Endothelial cell of umbilical vein (primary cell): ENCODE measurements at places on chromosomes 7 and 10.

- DNase-seq, result no peak
These were observed 447.0 kb downstream of the GRID1 start for GRCh38 chr10:85919491-85920021.

GRCh38 chr7:106604303-106604924, 56.5 kb downstream of the CCDC71L start:
- peak; percentile 41 for DNase-seq

DNA sequence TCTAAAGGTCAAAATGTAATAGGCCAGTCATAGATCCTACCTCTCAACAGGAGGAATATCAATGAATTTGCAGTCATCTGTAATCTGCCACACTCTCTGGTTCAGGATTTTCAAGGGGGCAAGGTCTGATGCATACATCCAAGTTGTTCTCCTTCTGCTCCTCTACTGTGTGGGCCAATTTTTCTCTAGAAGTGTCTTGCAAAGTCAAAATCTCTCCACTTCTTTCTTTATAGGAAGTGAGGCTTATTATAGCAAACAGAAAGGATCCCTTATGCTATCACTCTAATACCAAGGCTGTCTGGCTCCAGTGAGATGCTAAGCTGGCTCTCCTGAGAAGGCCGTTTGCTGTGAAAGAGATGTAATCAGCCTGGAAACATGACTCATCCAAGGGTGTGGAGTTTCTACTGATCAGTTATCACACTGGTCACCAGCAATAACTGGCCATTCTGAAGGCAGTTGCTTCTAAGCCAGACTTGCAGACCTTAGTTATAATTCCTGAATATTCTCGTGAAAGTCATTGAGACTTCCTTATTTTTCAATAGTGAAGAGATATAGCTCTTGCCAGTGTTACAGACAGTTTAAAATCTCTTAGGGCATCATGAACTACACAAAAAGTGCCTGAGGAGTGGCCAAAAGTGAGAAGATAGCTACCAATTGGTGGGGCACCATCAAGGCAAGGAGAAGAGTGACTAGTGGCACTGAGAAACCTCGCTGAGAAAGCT, 43.2 kb upstream of the LRGUK start:
- no peak for DNase-seq

GRCh38 chr7:48259463-48260280, 88.4 kb downstream of the ABCA13 start:
- DNase-seq, result no peak

- peak; percentile 81 for DNase-seq
These were observed 35.2 kb downstream of the GBF1 start for GRCh38 chr10:102280397-102281101.

DNA sequence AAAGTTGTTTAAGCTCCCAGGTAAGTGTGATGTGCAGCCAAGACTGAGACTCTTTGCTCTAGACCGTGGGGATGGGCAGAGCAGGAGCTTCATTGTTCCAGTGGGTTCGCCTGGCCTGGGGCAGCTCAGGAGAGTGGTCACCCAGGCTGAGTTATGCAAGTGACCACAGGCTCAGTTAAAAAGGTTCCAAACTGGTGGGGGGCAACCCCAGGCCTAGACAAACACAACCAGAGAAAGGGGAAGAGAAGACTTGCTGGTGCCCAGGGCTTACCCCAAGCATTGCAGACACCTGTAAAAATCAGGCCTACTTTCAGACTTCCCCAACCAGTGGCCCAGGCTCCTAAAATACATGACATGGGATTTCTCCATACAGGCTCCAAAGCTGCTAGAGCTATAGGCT, 21.6 kb downstream of the CREB3L2 start:
- no peak for DNase-seq

DNA sequence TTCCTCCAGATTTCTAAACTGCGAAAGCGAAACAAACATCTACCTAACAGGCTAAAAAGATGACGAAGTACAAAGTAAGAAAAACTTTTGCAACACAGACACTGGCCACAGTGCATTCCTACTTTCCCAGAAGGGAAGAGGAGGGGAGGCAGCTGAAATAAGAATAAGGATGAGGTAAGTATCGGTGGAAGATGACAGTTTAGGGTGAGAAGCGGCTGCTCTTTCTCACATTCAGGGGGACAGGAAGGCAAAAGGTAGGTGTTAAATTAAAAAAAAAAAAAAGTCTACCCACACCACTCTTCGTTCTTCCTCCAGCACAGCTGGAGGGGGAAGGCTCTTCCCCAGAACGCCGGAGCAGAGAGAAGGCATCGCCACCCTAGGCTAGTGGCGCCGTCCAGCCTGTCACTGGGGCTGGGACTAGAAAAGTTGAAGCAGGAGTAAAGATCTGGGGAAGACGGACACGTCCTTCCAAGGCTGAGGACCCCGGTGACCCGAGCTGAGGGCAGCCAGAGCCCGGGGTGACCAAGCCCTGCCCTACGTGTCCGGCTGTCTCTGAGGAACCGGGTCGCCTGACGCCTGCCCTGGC, 846 bp downstream of the DNAJC1 start:
- DNase-seq, result no peak
